ENCODE measurements at places on chromosomes 5 and 9. TPM values are rescaled to one million over a fixed set of nuclear protein-coding genes. Genes with fewer than 3 reads are reported as not detected.

CHSY3 gene
- total RNA-seq: not detected

APC gene
- 24.4 TPM for total RNA-seq

IL3 gene
- not detected for total RNA-seq

ABHD17B gene
- 24.6 TPM for total RNA-seq

CMBL gene
- 2.1 TPM for total RNA-seq

IFNK gene
- total RNA-seq: not detected

C5orf63 gene
- total RNA-seq: 9.4 TPM

MAP1B gene
- total RNA-seq: not detected

HMCN2 gene
- not detected for total RNA-seq

C5orf52 gene
- total RNA-seq: not detected

TTC39B gene
- total RNA-seq: 24.8 TPM

TAF1L gene
- 0.02 TPM for total RNA-seq

AQP7 gene
- total RNA-seq: 0.55 TPM

SOX30 gene
- total RNA-seq: 0.12 TPM

CCDC171 gene
- 1.3 TPM for total RNA-seq

PCDHAC2 gene
- not detected for total RNA-seq

HARS2 gene
- 35.3 TPM for total RNA-seq

KIF4B gene
- total RNA-seq: 0.07 TPM

IER5L gene
- total RNA-seq: 1.3 TPM

CEL gene
- total RNA-seq: 2.2 TPM

KLHL3 gene
- 25.4 TPM for total RNA-seq

ENG gene
- 18.3 TPM for total RNA-seq

WWC1 gene
- 0.35 TPM for total RNA-seq

ANXA2R gene
- 31.9 TPM for total RNA-seq
